MM.1S (cell line): ENCODE measurements at places on chromosomes 13 and 19.

- peak; percentile 38 for DNase-seq
Observed at GRCh38 chr13:101785858-101786257, 333.4 kb downstream of the ITGBL1 start.

- no peak for DNase-seq
Observed at GRCh38 chr19:15283141-15283883, 49.0 kb downstream of the BRD4 start.

GRCh38 chr19:58325311-58326022, 1.3 kb upstream of the ZSCAN22 start:
- DNase-seq: no peak

GRCh38 chr19:6115992-6116391, 5.7 kb upstream of the RFX2 start:
- DNase-seq: no peak

GRCh38 chr13:79869326-79869725, 388.4 kb downstream of the NDFIP2 start:
- no peak for DNase-seq

GRCh38 chr19:54062643-54063042, 1.1 kb downstream of the VSTM1 start:
- no peak for DNase-seq

- DNase-seq: peak; percentile 11
Observed at GRCh38 chr13:20546556-20546955, 20.4 kb upstream of the IFT88 start.
